ENCODE measurements at places on chromosomes 7 and 10.

- DNase-seq = no peak
Observed at GRCh38 chr10:70198696-70199466, 28.6 kb upstream of the SAR1A start.

DNA sequence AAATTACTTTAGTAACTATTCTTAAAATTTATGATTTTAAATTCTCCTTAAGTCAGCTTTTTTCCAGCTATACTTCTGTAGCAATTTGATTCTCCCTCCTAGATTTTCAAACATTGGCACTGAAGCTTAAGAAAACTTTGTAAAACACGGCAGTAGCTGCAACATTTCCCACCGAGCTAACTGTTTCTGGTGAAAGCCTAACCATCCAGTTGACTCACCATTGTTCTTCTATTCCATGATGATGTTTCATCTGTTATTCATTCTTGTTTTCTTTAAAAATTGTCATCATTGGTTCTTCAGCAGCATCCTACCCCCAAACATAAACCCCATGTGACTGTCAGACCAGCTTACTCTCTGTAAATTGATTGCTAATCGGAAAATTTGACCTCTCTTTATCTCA lies 312.3 kb downstream of the DGKB start:
- DNase-seq = no peak

DNA sequence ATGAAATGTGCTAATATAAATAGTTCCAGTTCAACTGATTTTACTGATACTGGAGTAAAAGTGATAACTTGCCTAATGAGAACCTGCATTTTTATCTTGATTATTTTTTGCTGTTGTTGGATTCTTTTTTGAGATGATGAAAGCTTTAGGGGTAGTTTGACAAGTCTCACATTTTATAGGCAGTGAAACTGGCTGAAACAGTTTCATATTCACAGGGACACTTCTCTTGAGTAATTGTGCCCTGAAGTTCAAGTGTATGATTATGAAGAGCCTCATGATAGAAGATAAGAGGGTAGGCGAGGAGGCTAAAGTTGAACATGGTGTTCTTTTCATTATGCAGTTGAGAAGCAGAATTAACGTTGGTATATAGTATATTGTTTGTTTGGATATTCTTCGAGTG lies 5.1 kb downstream of the AUTS2 start:
- no peak for DNase-seq

- no peak for DNase-seq
Observed at GRCh38 chr10:14712991-14713424, 61.7 kb downstream of the FAM107B start.

DNA sequence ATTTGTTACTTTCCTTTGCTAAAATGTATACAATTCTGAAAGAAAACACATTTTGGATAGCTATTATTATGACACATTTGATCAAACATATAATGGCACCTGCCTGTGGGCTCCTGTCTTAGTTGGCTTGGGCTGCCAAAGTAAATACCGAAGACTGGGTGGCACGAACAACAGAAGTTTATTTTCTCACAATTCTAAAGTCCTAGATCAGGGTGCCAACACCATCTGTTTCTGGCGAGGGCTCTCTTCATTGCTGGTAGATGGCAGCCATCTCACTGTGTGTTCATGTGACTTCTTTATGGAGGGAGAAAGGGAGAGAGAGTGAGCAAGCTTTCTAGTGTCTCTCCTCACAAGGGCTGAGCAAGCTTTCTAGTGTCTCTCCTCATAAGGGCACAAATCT lies 195.8 kb upstream of the FAM3C start:
- DNase-seq = no peak

DNA sequence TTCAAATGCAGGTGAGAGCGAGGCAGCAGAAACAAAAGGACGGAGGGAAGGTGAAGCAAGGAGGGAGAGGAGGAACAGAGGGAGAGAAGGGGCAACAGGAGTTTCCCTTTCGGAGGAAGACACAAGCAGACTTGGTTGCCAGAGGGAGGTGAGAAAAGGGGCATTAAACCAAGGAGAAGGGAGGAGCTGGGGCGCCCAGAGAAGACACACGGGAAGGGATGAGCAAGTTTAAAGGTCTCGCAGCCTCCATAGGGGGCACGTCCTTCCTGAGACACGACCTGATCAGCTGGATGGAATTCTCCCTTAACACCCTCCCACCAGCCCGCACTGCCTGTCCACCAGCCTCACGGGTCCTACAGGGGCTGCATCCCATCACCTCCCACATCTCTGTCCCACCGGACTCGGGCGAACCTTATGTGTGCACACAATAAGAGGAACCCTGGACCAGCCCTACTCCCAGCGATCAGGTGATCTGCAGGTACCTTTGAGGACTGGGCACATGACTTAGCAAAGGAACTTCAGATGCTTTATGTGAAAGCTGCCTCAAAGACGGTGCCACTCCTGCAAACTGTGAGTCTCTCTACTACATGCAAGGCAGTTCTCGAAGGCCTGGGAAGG lies 251.2 kb downstream of the TNS3 start:
- DNase-seq = no peak

GRCh38 chr10:44195112-44196007 lies 189.5 kb downstream of the CXCL12 start:
- no peak for DNase-seq

- no peak for DNase-seq
Observed at GRCh38 chr10:17217631-17218232, 10.3 kb upstream of the VIM start.

GRCh38 chr7:71563276-71563675 lies 431.3 kb downstream of the GALNT17 start:
- no peak for DNase-seq

DNA sequence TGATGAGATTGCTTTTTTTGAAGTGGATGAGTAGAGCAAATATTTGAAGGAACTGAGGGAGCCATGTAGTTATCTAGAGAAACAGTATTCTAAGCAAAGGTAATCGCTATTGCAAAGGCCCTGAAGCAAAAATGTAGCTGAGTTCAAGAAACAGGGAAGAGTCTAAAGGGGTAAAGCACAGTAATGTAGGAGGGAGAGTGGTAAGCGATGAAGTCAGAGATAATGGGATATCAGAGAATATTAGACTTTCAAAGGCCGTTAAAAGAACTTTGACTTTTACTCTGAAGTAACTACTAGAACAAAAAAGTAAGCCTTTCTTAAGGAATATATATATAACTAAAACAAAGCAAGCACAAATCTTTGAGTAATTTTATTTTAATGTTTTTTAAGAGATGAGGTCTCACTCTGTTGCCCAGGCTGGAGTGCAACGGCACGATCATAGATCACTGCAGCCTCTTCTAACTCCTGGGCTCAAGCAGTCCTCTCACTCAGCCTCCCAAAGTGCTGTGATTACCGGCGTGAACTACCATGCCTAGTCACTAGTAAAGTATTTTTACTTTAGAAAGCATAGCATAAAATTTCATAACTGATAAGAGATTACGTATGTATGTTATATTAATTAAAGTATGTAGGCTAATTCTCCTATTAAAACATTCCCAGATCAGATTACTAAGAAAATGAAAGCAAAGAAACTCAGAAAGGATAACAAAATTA lies 61.7 kb upstream of the OIT3 start:
- no peak for DNase-seq

GRCh38 chr10:30812018-30812851 lies 182.7 kb upstream of the LYZL2 start:
- no peak for DNase-seq

DNA sequence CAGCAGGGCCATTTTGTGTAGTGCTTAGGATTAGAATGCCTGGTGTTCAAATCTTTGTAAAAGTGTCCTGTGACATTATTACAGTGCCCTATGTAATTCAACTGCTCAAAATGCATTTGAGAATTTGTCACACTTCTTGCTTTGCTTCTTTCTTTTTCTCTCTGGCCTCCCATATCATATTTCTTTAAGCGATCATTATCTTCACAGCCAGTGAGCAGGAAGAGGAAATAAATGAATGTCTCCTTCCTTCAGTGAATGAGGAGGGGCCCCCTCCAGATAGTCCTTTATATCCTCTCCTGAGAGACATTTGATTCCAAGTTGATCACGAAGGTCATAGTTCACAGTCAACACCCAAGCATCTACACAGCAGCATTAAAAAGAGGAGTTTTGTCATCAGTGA lies 425.1 kb upstream of the NPVF start:
- no peak for DNase-seq

GRCh38 chr10:11679946-11680345 lies 62.2 kb upstream of the ECHDC3 start:
- DNase-seq = no peak

DNA sequence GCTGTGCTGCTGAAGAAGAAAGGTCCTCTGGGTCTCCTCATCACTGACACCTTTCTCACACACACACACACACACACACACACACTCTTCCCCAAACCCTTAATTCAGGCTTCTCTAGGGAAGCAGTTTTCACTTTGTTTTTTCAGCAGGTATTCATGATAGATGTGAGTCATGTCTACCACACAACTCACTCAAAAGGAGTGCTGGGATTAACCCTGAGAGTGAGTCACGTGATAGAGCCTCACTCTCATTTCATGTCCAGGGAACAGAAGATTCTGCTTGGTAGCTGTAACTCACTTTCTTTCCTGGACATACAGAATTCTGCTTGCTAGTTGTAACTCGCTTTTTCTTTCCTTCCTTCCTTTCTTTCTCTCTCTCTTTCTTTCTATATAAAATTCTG lies 45.4 kb downstream of the VIM start:
- no peak for DNase-seq

- DNase-seq = no peak
Observed at GRCh38 chr7:5709347-5709950, 72.0 kb downstream of the RNF216 start.

DNA sequence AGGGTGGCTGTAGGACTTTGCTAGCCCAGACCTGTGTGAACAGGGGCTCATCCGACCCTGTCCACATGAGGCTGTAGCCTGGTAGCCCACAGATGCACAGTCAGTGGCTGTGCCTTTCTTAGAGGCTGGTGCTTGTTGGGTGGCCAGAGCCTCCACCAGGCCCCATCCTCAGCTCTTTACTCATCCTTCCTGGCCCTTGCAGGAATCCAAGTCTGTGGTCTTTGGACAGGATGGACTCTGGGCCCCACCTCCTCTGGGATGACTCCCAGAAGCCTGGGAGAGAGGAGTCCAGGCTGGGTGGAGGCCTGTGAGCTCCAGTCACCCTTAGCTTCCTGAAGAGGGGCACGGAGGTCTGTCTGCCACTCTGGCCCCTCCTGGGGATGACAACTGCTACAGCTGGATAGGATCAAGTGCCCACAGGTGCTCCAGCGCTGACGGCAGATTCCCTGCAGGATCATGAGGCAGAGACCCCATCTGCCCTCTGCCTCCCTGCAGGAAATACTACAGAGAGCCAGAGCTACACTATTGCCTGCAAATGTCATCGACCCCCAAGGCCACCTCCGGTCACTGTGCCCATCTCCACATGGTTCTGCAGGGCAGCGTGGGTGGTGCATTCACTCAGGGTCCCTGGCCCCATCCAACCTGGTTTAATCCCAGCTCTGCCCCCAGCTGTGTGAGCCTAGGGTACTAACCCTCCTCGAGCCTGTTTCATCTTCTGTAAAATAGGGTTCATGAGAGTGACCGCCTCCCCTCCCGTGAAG lies 114.5 kb downstream of the PTPN20 start:
- no peak for DNase-seq

GRCh38 chr7:16715928-16716327 lies 37.6 kb upstream of the TSPAN13 start:
- DNase-seq = no peak

GRCh38 chr7:133354546-133355324 lies 101.9 kb downstream of the EXOC4 start:
- no peak for DNase-seq

DNA sequence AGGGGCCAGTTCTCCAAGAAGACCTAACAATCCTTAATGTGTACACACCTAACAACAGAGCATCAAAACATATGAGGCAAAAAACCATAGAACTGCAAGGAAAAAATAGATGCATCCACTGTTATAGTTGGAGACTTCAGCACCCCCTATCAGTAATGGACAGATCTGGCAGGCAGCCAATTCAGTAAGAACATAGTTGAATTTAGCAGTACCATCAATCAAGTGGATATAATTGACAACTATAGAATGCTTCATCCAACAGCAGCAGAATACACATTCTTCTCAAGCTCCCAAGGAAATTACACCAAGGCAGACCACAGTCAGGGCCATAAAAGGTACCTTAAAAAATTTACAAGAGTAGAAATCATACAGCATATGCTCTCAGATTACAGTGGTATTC lies 42.2 kb downstream of the POLL start:
- no peak for DNase-seq

DNA sequence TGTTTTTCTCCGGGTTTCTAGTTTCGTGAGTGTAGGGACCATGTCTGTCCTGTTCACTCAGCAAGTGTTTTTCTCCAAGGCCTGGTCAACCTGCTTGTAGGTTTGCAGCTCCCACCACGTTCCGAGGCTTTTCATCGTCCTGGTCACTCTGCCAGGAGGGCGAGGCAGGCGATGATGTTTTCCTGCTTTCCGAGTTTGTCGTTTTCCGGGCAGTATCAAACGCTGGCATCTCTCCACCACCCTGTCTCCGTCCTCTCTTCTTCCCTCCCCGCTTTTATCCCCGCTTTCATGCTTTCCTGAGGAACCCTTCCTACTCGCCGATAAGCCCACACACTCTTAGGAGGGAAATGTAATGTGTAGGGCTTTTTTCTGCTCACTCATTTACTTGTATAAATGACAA lies 11.2 kb downstream of the IQCE start:
- no peak for DNase-seq

DNA sequence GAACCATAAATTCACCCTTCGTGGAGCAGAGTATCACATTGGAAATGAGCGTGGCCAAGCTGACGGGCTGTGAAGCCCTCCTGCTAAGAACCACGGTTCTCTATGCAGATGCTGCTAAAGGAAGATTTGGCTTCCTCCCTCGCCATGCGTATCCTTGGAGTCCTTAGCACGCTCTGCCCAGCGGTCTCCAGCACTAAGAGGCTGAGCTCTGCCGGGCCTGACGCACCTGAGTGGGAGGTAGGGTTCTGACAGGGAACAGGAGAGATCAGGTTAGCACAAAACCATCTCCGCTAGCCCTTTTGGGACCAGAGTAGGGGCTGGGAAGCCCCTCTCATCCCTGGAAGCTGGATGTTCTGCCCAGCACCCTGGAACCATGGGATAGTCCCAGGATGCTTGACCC lies 225.8 kb downstream of the KCNMA1 start:
- DNase-seq = no peak

Data from stimulated activated CD8-positive, alpha-beta memory T cell treated with anti-CD3 and anti-CD28 coated beads, Interleukin-4, amount 100 ng/mL, for 24 hours (primary cell).